ENCODE measurements at places on chromosomes 16 and 17. TPM values are rescaled to one million over a fixed set of nuclear protein-coding genes. Genes with fewer than 3 reads are reported as not detected.

The GOSR1 gene
- 24.4 TPM for total RNA-seq

The CDH1 gene
- total RNA-seq: 0.09 TPM

The ITGAD gene
- total RNA-seq: not detected

The SLC16A11 gene
- 0.28 TPM for total RNA-seq

The KCNH4 gene
- not detected for total RNA-seq

The HS3ST3B1 gene
- total RNA-seq: 3.5 TPM

The MPV17L gene
- total RNA-seq: 0.65 TPM

The NPIPA2 gene
- total RNA-seq: not detected

The EVI2A gene
- 1.00 TPM for total RNA-seq

The GDPD1 gene
- total RNA-seq: 1.0 TPM

The DPEP1 gene
- 0.65 TPM for total RNA-seq

The ABCC3 gene
- total RNA-seq: 17.1 TPM

The CAVIN1 gene
- 452 TPM for total RNA-seq

The SLC13A5 gene
- total RNA-seq: not detected

The XYLT1 gene
- 11.6 TPM for total RNA-seq

The ETV4 gene
- total RNA-seq: 1.3 TPM

The TERB1 gene
- 0.09 TPM for total RNA-seq

The KRTAP9-6 gene
- not detected for total RNA-seq

The METRNL gene
- 129 TPM for total RNA-seq

The RGS11 gene
- total RNA-seq: 3.7 TPM

The UBE2O gene
- 13.5 TPM for total RNA-seq

The MPP3 gene
- total RNA-seq: 10.0 TPM

The RMI2 gene
- 1.4 TPM for total RNA-seq

The CD300LG gene
- not detected for total RNA-seq

The SLC5A2 gene
- not detected for total RNA-seq

The CSH1 gene
- total RNA-seq: not detected

The CIBAR2 gene
- total RNA-seq: not detected

The ASB16 gene
- total RNA-seq: under 0.01 TPM

The CRYBA1 gene
- not detected for total RNA-seq
